Cortex of kidney (tissue), 1 donor: ENCODE measurements at places on chromosomes 3 and 15.

DNA sequence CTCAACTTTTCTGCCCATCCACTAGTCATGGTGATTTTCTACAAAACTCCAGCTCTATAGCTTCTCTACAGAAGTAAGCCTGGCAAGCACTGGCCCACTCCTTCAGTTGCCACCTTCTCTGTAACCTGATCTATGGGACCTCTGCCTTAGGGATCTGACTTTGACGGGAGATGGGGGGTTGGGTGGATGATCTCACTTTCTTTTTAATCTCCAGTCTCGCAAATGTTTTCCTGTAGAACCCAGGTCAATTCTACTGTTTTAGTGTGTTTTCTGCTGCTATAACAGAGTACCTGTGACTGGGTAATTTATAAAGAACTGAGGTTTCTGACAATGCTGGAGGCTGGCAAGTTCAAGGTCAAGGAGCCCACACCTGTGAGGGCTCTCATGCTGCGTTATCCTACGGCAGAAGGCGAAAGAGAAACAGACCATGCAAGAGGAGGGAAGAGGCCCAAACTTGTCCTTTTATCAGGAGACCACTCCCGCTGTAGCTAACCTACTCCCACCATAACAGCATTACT is 189.9 kb upstream of the THRB start:
- DNase-seq: no peak

GRCh38 chr3:15844889-15845288 is 47.1 kb upstream of the ANKRD28 start:
- DNase-seq: no peak

GRCh38 chr3:37935756-37936666 is 54.6 kb upstream of the VILL start:
- DNase-seq: no peak

GRCh38 chr15:55652359-55652758 is 64.2 kb upstream of the PYGO1 start:
- DNase-seq: no peak

GRCh38 chr3:18394384-18394995 is 30.6 kb downstream of the SATB1 start:
- no peak for DNase-seq

- no peak for DNase-seq
Observed at GRCh38 chr3:185943760-185944106, 5.9 kb upstream of the TRA2B start.

GRCh38 chr3:150605998-150606641 is 3.0 kb downstream of the SELENOT start:
- DNase-seq: no peak

- DNase-seq: no peak
Observed at GRCh38 chr3:108202080-108202479, 20.1 kb downstream of the IFT57 start.

- DNase-seq: no peak
Observed at GRCh38 chr3:186092360-186093070, 16.4 kb downstream of the ETV5 start.

DNA sequence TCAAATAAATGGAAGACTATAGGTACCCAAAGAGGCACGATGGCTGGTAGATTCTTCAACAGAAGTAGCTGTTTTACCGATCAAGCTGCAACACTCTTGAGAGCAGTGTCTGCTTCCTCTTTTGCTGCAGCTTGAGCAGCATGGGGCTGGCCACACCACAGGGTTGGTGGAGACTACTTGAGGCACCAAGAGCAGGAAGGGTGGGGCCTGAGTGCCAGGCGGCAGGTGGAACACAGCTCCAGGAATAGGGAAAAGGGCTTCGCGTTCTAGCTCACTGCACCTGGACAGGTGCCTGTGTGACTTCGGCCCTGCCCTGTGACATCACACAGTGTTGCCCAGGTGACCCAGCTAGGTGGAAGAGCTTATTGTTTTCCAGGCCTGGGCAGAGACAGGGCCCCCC is at the start of gene CCDC33:
Gene CCDC33 (plus strand): TSS at position 365 of the 400 bp plus-strand sequence. CDS start 394 bp downstream, outside the sequence.
- no peak for DNase-seq

DNA sequence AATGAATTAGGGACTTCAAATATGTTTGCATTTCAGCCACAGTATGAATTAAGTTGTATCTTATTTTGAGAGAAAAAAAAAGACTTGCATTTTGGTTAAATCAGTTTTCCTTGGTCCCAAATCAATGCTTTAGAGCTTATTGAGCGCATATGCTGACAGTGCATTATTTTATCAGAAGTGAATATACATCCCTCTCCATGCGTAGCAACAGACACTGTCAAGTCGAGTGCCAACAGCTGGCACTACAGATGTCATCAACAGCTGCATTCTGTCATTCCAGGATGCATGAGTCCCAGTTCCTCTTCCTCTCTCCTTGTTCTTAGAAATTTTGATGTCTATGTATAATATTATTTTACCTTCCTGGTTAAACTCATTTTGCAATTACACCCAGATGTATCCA is 156.1 kb upstream of the FOXB1 start:
- no peak for DNase-seq

DNA sequence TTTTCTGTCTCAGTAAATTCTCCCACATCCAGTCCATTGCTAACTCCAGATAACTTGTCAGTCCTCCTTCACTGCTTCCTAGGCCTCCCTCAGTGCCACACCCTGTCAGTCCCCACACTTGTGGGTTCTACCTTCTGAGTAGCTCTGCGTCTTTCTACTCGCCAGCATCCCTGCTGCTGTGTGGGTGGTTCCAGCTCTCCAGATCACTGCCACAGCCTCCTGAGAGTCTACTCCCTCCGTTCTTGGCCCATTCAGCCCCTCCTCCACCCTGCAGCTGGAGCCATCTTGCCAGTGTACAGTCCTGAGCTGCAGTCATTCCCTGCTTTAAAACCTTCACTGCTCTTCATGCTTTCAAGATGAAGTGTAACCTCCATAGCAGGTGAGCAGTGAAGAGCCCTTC is 45.3 kb downstream of the MAP2K5 start:
- DNase-seq: no peak

GRCh38 chr3:36543276-36543997 is 163.1 kb downstream of the STAC start:
- no peak for DNase-seq

DNA sequence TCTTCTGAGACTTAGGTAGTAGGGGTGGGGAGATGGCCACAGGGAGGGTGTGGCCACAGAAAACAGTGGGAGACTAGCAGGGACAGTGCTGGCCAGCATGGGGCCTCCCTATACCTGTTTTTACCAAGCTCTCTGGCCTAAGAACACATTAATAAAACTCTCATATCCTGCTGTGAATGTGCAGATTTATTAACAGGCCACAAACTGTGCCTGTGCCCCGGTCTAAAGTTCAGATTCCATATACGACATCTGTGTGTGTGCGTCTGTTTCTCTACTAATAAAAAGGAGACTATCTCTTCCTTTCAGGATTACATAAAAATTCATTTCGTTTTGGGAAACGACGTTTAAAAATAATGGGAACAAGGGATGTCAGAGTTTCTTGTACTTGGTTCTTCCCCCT is 92.8 kb upstream of the ADAMTS17 start:
- DNase-seq: no peak

- DNase-seq: no peak
Observed at GRCh38 chr3:632571-633170, 436.1 kb downstream of the CHL1 start.

GRCh38 chr15:60070838-60071493 is 66.9 kb downstream of the FOXB1 start:
- no peak for DNase-seq

DNA sequence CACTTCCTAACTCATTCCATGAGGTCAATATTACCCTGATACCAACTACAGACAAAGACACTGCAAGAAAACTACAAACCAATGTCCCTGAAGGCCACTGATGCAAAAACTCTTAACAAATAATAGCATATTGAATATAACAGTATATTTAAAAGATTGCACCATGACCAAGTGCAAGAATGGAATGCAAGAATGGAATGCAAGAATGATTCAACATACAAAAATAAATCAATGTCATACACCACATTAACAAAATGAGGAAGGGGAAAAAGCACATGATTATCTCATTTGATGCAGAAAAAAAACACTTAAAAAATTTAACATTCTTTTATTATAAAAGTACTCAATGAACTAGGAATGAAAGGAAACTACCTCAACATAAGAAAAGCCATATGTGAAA is 463.1 kb upstream of the NECTIN3 start:
- no peak for DNase-seq

- no peak for DNase-seq
Observed at GRCh38 chr3:105965384-105965783, 96.6 kb upstream of the CBLB start.

DNA sequence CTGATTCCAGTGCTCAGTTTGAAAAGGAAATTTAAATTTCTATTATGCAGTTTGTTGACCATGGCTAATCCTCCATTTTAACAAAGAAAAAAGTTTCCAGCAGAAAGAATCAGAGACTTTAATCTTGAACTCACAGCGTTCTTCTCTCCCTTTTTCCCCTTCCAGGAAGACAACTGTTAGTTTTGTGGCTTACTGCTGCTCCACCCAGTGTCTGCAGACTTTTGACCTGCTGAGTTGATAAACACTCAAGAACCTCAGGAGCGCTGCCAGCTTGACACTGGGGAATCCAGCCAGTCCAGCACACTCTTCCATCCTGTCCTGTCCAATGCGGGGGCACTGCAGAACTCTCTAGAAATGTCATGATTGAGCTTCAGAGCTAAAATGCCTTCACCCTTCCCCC is 134.6 kb downstream of the LRRC28 start:
- DNase-seq: no peak

GRCh38 chr3:122355612-122356011 is 27.4 kb downstream of the MIX23 start:
- no peak for DNase-seq

GRCh38 chr15:73601451-73602445 is 31.4 kb downstream of the NPTN start:
- no peak for DNase-seq

- no peak for DNase-seq
Observed at GRCh38 chr3:158381262-158381868, 189.6 kb upstream of the MLF1 start.

GRCh38 chr3:101544161-101544850 is 17.4 kb upstream of the TRMT10C start:
- DNase-seq: no peak

- DNase-seq: no peak
Observed at GRCh38 chr3:69439643-69440270, 53.9 kb upstream of the FRMD4B start.

DNA sequence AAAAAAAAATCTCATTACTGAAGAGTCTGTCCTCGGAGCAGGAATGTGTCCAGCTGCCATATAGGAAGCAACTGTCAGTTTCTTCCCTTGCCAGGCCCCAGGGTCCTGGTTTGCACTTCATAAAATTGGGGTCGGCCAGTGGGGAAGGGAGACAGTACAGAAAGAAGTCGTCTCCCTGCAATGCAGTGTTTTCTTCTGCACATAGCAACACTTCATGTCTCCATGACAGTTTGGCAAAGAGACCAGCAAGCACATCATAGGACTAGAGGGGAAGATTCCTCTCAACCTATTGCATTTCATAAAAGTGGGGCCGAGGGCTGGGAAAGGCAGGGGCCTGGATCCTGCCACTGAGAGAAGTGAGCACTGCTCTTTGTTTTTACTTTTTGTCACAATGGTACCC is 138.2 kb upstream of the HACD2 start:
- DNase-seq: no peak

DNA sequence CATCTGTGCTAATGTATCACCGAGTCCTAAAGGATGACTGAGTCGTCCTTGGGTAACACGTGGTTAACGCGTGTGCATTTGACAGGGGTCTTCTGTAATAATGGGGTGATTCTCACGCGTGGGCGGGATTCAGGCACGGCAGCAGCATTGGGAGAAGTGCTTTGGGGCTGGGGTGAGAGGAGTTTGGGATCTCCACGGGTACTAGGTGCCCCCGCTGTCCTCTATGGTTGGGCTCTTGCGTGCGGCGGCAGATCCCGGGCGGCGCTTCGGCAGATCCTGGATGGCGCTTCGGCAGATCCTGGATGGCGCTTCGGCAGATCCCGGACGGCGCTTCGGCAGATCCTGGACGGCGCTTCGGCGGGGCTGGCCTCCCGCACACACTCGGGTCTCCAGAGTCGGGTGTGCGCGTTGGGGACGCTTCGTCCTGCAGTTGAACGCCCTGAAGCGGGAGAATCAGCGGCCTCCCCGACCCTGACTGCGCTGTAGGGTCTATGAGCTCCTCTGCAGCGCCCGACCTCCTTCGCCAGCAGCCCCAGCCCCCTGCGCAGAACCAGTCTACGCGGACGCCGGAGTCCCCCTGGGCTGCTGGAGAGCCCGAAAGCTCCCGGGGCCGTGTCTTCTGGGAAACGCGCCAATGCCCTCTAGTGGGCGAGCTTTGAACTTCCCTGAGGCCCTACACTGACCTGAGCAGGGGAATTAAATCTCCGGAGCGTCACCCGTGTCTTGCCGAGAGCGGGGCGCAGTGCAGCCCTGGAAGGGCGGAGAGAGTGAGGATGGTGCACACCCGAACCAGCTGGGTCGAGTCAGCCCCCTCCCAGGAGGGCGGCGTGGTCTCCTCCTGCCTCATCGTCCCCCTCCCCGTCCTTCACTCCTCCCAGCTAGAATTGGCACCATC is 48.1 kb upstream of the EPHB3 start:
- DNase-seq: no peak

DNA sequence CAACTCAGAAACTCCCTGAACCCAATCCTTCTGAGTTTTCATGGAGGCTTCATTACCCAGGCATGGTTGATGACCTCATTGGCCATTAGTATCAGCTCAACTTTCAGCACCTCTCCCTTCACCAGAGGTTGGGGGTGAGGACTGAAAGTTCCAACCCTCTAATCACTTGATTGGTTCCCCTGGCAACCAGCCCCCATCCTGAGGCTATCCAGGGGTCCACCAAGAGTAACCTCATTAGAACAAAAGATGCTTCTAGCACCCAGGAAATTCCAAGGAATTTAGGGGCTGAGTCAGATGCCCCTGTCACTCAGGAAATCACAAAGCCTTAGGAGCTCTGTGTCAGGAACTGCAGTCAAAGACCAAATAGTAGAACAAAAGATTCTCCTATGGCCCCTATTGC is 43.8 kb downstream of the ADAMTSL3 start:
- no peak for DNase-seq

- DNase-seq: no peak
Observed at GRCh38 chr3:141795276-141795675, 32.1 kb downstream of the GRK7 start.

GRCh38 chr15:84006421-84006820 is 229.2 kb upstream of the GOLGA6L4 start:
- DNase-seq: no peak
